ENCODE measurements at places on chromosomes 13 and 19.

GRCh38 chr19:41810301-41810700 lies 13.9 kb downstream of the CEACAM3 start:
- DNase-seq = no peak

DNA sequence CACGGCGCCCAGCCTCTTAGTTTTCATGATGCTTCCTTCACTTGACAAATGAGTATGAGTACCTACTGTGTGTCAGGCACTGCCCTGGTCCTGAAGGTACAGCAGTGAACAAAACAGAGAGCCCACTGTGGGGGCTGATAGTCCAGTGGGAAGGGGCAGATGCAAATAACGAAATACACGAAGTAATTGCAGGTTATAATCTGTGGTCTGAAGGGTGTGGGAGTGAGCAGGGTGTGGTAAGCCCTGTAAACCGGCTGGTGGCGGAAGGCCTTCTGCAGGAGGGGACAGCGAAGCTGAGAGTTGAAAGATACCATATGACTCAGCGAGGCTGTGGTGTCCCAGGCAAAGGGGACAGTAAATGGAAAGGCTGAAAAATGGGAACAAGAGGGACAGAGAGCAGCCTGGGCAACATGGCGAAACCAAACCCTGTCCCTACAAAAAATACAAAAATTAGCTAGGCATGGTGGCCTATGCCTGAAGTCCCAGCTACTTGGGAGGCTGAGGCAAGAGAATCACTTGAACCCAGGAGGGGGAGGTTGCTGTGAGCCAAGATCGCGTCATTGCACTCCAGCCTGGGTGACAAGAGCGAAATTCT lies 60.5 kb downstream of the MAP4K1 start:
- no peak for DNase-seq

DNA sequence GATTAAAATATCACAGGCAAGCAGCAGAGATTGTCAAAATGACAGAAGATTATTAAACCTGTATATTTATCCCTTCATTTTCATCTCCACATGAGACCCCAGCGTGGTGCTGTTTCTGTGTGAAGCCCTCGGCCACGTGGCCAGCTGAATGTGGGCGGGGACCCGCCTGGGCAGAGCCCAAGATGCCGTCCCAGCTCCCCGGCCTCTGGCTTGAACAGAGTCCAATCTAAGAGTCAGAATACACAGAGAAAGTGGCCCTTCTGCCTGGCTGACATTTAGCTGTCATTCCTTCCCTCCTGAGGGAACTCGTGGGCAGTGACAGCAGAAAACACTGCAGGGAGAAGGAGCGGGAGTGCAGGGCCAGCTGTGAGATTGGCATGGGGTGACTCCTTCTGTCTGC lies 34.9 kb upstream of the UQCRFS1 start:
- peak; percentile 68 for DNase-seq

- DNase-seq = no peak
Observed at GRCh38 chr19:15108845-15109767, 1.9 kb downstream of the SYDE1 start.

GRCh38 chr19:34794066-34794960 lies 21.3 kb upstream of the ZNF599 start:
- no peak for DNase-seq

DNA sequence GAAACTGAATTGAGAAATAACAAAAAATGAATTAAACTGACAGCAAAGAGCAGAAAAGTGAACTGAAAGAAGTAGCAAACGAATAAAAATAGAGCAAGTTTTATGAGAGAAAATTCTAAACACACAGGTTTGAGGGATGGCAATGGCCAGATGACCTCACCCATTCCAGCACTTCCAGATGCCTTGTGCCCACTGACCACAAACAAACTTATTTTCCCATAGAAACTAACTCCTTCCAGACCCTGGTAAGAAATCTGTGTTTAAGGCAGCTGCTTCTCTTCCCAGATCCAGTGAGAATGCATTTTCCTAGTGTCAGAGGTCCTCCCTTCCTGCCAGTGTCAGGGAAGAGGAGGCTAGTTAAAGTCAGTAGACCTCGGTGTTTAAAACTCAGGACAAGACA lies 51.7 kb downstream of the RXFP2 start:
- DNase-seq = no peak

- DNase-seq = no peak
Observed at GRCh38 chr19:6011206-6011605, 33.3 kb upstream of the RANBP3 start.

- peak; percentile 66 for DNase-seq
Observed at GRCh38 chr13:42364613-42365000, 92.7 kb downstream of the AKAP11 start.

DNA sequence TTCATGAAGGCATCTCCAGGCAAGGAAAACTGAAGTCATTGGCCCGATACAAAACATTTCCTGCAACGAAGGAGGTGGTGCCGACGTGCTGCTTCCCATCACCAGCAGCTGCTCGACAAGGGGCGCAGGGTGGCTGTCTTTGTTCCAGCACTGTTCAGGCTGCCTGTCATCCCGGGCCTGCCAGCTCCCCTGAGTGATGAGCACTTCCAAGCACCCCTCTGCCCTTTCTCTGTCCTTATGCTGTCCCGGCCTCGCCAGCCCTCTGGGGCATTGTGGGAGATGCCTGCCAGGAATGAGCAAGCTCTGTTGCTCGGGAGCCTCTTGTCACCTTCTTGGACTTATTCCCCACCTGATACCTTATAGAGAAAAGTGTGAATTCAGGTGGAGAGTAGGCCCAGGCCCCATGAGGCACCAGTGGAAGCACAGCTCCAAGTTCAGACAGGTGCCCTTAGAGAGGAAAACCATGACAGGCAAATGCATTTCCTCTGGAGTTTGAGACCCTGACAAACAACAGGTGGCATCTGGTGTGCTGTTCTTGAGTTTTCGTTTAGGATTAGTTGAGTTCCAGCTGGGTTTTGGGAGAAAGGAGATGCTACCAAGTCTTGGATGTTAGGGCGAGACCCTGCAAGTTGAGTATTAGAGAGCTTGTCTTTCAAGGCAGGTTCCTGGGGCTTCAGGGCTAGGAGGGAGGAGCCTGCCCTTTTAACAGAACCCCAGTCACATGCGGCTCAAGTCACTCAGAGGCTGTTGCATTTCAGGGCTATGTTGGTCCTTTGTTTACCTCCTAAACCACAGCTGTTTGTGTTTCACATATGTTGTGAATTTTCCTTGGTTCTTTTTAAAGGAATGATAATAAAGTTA lies 21.4 kb downstream of the BBC3 start:
- DNase-seq = no peak

DNA sequence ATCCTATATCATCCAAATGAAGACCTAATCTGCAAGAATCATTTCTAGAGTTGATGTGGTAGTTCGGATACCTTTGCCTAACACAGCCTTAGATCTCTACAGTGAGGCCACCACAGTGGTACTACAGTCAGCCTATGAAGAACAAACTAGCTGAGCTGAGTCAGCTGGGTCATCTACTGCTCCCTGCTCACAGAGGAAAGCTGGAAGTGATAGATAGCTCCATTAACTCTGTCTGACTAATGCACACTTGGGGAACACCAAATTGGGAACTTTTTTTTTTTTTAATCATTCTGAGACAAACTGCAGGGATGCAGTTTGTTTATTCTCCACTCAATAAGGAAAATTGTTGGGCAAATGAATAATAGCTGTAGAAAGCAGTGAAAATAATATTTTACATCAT lies 1160.6 kb downstream of the PCDH9 start:
- DNase-seq = no peak

Data from endodermal cell (in vitro differentiated cells).